ENCODE measurements at places on chromosomes 11 and 22.

GRCh38 chr11:111412293-111412692, 33.2 kb upstream of the POU2AF1 start:
- no peak for DNase-seq

DNA sequence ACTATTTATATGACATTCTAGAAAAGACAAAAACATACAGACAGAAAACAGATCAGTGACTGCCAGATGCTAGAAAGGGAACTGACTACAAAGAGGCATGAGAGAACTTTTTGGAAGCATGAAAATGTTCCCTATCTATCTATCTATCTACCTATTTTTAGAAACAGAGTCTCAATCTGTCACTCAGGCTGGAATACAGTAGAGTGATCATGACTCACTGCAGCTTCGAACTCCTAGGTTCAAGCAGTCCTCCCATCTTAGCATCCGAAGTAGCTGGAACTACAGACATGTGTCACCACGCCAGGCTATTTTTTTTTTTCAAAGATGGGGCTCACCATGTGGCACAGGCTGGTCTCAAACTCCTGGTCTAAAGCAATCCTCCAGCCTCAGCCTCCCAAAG, 6.9 kb downstream of the SBF2 start:
- no peak for DNase-seq

- DNase-seq: no peak
Observed at GRCh38 chr11:33028537-33028914, 10.8 kb upstream of the TCP11L1 start.

DNA sequence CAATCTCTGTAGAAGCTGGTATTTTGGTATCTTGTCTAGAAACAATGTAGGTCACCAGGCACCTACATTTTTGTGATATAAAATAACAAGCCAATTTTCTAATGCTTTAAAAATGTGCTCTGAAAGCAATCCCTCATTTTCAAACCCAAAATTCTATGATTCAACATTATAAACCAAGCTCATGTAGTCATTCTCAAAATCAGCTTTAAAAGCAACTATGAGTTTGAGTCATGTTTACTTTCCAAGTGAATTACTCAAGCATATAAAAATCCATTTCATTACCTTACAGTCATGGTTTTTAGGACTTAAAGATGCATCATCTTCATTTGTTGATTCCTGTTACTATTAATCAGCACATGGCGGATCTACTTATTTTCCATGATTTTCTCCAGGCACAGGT, 216.4 kb downstream of the GRM5 start:
- DNase-seq: no peak

DNA sequence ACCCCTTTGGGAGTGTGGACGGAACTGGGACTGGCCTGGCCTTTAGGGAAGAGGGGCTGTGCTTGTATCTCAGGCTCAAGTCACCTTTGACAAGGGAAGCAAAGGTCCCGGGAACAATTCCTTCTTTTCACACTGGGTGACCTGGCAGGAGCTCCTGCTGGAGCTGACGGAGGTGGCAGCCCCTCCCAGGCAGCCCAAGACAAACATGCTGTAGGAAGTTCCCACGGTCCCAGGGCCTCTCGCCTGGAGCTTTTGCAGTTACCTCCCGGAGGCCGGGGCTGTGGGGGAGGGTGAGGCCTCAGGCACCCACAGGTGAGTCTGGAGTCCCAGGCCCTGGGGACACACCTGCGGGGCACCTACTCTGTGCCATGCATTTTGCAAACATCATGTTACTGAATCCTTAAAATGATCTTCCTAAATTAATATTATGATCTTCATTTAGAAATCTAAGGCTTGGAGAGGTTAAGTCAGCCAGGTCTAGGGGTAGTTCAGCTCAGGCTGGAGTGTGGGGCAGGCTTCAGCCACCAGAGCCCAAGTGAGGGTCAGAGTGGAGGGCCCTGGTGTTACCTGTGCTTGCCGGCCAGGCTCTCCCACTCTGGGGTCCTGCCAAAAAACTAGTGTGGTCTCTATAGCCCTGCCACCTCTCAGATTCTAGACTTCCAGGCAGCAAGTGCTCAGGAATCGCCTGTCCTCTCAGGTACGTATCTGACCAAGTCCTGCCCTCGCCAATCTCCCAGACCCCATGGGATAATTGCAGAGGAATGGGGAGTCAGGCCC, 15.7 kb upstream of the MYEOV start:
- no peak for DNase-seq

GRCh38 chr11:129375751-129376657, at the start of gene BARX2:
TSS of gene BARX2 (plus strand) at chr11:129375848. CDS start at chr11:129376036, 188 bp downstream.
- peak; percentile 55 for DNase-seq

DNA sequence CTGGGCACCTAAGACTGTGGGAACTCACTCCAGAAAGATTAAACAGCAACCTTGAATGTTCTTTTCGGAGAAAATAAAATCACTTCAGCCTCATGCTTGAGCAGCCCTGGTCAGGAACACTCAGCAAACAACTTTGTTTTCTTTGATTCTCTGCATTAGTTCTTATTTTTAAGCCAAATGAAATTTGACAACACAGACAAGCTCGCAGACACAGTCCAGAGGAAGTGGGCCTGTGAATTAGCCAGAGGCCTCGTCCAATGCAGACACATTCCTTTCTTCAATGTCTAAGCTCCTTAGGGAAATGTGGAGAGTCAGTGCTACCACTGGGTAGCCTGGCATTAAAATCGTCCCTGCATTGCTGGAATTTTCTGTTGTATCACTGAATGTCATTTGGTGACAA, 62.9 kb upstream of the CSNK2A3 start:
- no peak for DNase-seq

DNA sequence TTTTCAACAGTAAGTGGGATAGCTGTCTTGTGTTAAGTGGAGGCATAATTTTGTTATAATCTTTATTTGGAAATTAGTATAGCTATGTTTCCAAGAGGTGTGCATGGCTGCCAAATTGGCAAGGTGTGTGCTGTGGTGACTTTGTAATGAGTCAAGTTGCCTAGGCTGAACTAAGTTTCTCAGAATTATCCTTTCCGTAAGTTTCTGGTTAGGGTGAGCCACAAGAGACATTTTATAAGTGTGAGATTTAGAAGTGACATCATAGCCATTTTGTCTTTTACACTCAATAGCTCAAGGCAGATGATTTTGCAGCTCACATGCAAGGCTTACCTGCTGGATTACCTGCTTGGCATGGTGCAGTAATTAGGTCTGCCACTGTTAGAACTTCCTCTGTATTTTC, 90.3 kb downstream of the C11orf87 start:
- DNase-seq: no peak

- peak; percentile 20 for DNase-seq
Observed at GRCh38 chr22:38570779-38571364, 889 bp upstream of the DMC1 start.

DNA sequence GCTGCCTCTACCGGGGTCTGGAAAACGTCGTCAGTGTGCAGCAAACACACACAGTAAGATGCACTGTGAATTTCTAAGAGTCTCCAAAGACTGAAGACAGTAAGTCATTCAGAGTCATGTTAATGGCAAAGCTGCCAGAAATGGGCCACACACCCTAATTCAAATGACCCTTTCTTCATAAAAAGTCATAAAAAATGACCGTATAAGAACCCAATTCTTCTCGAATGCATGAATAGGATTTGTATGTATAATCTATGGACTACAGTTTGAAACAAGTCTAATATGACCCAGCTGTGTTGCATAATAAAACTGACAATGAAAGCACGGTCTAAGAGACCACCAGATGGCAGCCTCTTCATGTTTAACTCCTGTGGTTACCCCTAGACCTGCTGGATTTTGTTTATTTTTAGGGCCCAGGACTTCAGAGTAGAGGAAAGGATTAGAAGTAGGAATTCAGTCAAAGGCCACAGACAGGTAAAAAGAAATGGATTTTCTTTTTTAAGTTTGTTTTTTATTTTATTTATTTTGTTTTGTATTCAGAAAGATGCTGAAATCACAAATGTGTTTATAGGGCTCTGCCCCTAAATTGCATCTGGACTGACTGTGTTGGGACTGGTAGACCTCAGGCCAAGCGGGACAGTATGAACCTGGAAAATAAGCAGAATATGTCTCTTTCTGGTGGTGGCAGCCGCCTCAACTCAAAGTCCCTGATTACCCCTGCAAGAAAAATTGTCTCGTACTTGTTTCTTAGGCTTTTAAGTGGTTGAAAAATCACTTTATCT, 32.1 kb upstream of the SLC5A12 start:
- peak; percentile 6 for DNase-seq

All from GM20000 (cell line).